Upper lobe of left lung (tissue), 6 donors: ENCODE measurements at places on chromosomes 7 and 10. TPM values are rescaled to one million over a fixed set of nuclear protein-coding genes. Genes with fewer than 3 reads are reported as not detected.

Gene UBN2
- total RNA-seq: 12.3 TPM

Gene HIP1
- 53.8 TPM for total RNA-seq

Gene SEM1
- total RNA-seq: 31.1 TPM

Gene SLC13A4
- 0.30 TPM for total RNA-seq

Gene ANKRD2
- total RNA-seq: not detected

Gene HEPACAM2
- 0.30 TPM for total RNA-seq

Gene MGAM2
- 0.46 TPM for total RNA-seq

Gene CPEB3
- 5.9 TPM for total RNA-seq

Gene PAPOLB
- total RNA-seq: 0.10 TPM

Gene LRRC4
- 4.2 TPM for total RNA-seq

Gene ACTR3C
- 123 TPM for total RNA-seq

Gene FAM221A
- total RNA-seq: 13.2 TPM

Gene CACNB2
- 1.5 TPM for total RNA-seq

Gene ADCYAP1R1
- total RNA-seq: 0.98 TPM

Gene TMEM140
- 59.2 TPM for total RNA-seq

Gene SLC18A2
- total RNA-seq: 5.9 TPM
